ENCODE measurements at places on chromosomes 6 and 20. TPM values are rescaled to one million over a fixed set of nuclear protein-coding genes. Genes with fewer than 3 reads are reported as not detected.

- no peak overlapping the region for H3K27ac ChIP-seq
- H3K4me1 ChIP-seq: peaks cover 11% of the 10 kb centered on the region
- no peaks in the 10 kb centered on the region for H3K27me3 ChIP-seq
- no peak overlapping the region for H3K4me3 ChIP-seq
Measured at GRCh38 chr20:13546497-13547131, 92.1 kb downstream of the TASP1 start.

The FLRT3 gene
- 5.6 TPM for total RNA-seq

GRCh38 chr6:73382462-73383113 is 12.0 kb upstream of the DDX43 start:
- H3K36me3 ChIP-seq: no peaks in the 10 kb centered on the region
- H3K27me3 ChIP-seq: no peaks in the 10 kb centered on the region
- H3K4me1 ChIP-seq: no peaks in the 10 kb centered on the region
- H3K27ac ChIP-seq: no peak overlapping the region
- no peak overlapping the region for H3K4me3 ChIP-seq

The CD109 gene
- 23.2 TPM for total RNA-seq

The TFAP2D gene
- not detected for total RNA-seq

- H3K36me3 ChIP-seq: peaks cover 7% of the 10 kb centered on the region
- peaks cover 28% of the 10 kb centered on the region for H3K4me1 ChIP-seq
- H3K27ac ChIP-seq: no peak overlapping the region
- H3K27me3 ChIP-seq: no peaks in the 10 kb centered on the region
- no peak for DNase-seq
- H3K4me3 ChIP-seq: no peak overlapping the region
Measured at GRCh38 chr20:32387252-32387651, 29.1 kb downstream of the ASXL1 start.

The PACSIN1 gene
- total RNA-seq: 0.68 TPM

GRCh38 chr20:62342910-62343309 is 24.2 kb downstream of the LAMA5 start:
- no peak overlapping the region for H3K4me3 ChIP-seq
- DNase-seq: no peak
- peak overlapping the region; percentile 63 for H3K27ac ChIP-seq
- no peaks in the 10 kb centered on the region for H3K4me1 ChIP-seq

DNA sequence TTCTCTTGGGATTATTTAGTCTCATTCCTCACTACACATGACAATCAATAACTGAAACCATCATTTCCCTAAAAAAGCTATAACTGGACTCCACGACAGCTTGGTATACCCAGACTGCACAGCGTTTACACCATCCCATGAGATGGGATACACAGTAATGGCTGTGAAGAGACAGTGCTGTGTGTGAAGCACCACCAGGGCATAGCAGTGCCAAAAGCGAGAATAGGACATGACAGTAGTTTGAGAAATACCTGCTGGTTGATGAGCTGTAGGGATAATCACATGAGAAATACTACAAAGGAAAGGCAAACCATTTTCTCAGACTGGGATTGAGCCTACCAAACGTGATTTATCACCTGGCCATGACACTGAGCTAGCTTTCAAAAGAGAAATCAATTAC is 22.4 kb upstream of the LYRM2 start:
- no peak overlapping the region for H3K27ac ChIP-seq
- no peaks in the 10 kb centered on the region for H3K27me3 ChIP-seq
- peaks cover 98% of the 10 kb centered on the region for H3K36me3 ChIP-seq
- no peaks in the 10 kb centered on the region for H3K4me1 ChIP-seq

The MTCH1 gene
- total RNA-seq: 192 TPM

The C6orf136 gene
- total RNA-seq: 9.1 TPM

- no peaks in the 10 kb centered on the region for H3K27me3 ChIP-seq
- no peak overlapping the region for H3K4me3 ChIP-seq
- no peaks in the 10 kb centered on the region for H3K4me1 ChIP-seq
Measured at GRCh38 chr6:159134701-159135364, 34.4 kb upstream of the FNDC1 start.

DNA sequence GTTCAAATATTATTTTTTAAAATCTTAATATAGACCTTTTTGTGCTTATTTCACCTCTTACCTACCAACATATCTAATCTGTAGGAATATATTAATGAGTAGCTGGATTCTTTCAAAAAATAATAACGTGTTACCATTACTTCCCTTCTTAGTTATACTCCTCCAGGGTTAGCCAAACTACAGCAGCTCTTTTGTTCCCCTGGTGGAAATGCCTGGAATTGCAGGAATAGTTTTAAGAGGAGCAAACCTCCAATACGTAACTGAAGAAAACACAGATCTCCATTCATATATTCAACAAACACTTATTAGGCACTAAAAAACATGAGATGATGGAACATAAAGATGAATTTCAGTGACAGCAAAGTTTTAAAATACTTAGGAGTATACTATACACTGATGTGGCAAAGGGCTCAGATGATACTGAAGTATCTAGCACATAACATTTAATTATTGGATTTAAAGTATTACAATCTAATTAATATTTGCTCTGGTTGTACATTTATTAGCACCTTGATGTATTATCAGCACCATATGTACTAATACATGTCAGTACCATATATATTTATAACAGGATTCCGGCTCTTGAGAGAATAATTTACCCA is 78.3 kb downstream of the TBX18 start:
- H3K27ac ChIP-seq: no peak overlapping the region
- H3K27me3 ChIP-seq: no peaks in the 10 kb centered on the region
- DNase-seq: no peak
- no peak overlapping the region for H3K4me3 ChIP-seq
- no peaks in the 10 kb centered on the region for H3K36me3 ChIP-seq

DNA sequence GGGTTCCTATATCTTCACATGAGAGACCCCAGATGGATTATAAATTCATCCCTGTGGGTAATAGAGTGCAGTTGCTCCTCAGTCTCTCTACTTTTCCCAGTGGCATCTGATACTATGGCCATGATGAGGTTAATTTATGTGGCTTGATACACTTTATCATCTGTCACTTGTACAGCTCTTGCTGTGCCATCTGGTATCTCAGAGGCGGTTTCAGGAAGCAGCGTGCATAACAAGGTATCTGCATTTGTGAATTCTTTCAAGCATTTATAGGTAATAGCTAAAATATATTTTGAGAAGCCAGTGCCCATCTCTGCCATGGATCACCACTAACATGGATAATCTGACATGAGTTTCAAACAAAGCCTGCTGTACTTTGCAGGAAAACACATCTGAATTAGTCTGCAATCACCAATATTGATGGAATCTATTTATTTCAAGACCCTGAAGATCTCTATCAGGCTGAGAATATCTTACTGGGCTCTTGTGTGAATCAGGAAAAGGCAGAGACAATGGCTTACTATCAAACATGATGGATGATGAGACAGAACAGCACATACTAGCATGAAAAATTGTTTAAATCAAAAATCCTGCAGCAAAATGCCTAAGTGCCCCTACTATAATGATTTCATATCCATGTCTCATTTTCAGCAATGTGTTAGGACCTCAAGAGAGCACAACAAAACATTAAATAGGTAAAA is 548.7 kb upstream of the MAP3K7 start:
- no peak overlapping the region for H3K27ac ChIP-seq
- H3K36me3 ChIP-seq: no peaks in the 10 kb centered on the region
- no peak overlapping the region for H3K4me3 ChIP-seq
- H3K4me1 ChIP-seq: peaks cover 7% of the 10 kb centered on the region

The LPA gene
- total RNA-seq: not detected

DNA sequence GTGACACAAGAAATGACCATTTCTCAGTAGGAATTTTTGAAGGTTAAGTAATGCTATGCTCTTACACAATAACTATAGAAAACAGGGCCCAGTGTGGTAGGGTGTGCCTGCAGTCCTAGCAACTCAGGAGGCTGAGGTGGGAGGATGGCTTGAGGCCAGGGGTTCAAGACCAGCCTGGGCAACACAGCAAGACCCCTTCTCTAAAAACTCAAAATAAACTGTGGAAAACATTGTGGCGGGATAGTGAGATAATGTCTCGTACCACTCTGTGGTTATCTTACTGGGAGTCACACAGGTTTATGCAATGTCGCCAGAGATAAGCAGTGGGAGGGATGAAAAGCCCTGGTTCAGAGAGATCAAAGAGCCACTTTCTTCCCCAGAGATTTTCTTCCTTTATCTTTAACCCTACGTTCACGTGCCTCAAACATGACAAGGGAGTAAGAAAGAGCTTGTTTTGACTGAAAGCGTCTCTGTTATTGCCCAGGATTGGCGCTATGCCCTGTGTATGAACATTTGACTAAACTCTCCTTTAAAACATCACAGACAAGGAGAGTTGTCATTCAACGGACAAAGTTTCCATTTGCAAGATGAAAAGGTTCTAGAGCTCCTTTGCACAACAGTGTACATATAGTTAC is 13.9 kb downstream of the GCM1 start:
- H3K4me3 ChIP-seq: no peak overlapping the region
- DNase-seq: no peak
- no peaks in the 10 kb centered on the region for H3K27me3 ChIP-seq
- peaks cover 4% of the 10 kb centered on the region for H3K4me1 ChIP-seq
- H3K27ac ChIP-seq: no peak overlapping the region
- H3K36me3 ChIP-seq: no peaks in the 10 kb centered on the region

The PRL gene
- not detected for total RNA-seq

The VWA7 gene
- total RNA-seq: not detected

DNA sequence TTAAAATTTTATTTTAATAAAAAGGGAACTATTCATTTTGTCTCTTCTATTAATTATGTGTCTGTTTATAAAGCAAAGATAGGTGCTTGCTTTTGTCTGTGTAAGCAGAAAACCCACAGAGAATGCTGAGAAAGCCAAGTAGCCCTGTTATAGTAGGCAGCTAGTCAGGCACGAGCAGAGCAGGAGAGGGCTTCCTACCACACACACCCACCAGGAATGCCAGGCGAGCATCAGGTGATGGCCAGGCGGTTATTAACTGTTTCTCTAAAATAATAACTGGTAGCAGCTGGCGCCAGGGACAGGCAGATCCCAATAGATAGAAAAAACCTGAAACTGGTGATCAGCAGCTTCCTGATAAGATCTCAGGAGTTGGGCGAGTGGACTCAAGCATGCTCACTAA is 15.7 kb downstream of the C6orf15 start:
- no peaks in the 10 kb centered on the region for H3K27me3 ChIP-seq
- H3K4me3 ChIP-seq: no peak overlapping the region
- H3K36me3 ChIP-seq: no peaks in the 10 kb centered on the region
- no peak for DNase-seq

DNA sequence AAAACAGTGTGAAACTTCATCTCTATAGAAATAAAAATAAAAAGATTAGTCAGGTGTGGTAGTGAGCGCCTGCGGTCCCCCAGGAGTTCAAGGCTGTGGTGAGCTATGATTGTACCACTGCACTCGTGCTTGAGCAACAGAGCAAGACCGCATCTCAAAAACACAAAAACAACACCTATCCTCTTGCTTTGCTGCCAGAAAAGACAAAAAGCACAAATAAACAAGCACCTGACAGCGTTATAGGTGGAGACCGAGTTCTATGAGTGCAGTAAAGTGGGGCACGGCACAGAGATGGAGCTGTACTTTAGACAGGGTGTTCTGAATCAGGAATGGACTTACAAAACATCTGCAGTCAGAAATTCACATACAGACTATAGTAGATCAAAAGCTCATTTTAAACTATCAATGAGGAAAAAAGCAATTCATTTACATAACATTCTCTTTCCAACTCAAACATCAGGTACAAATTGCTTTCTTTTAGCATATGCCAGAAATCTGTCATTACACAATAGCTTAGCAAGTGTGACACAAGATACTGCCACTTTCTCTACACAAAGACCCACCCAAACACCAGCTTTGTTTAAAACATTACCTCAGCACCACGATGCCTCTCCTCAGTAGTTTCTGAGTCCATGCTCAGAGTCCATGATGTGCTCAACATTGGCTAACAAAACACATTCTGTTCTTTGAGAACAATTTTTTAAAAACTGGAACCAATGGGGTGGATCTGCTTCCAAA is 10.1 kb downstream of the EZR start:
- H3K4me3 ChIP-seq: no peak overlapping the region
- H3K27ac ChIP-seq: no peak overlapping the region
- peaks cover 5% of the 10 kb centered on the region for H3K36me3 ChIP-seq
- DNase-seq: no peak
- no peaks in the 10 kb centered on the region for H3K27me3 ChIP-seq

The TNFRSF6B gene
- total RNA-seq: 45.5 TPM

- no peak for DNase-seq
- peaks cover under 1% of the 10 kb centered on the region for H3K36me3 ChIP-seq
- no peak overlapping the region for H3K4me3 ChIP-seq
- peaks cover 12% of the 10 kb centered on the region for H3K4me1 ChIP-seq
- no peaks in the 10 kb centered on the region for H3K27me3 ChIP-seq
Measured at GRCh38 chr20:25327521-25328235, 63.0 kb downstream of the ABHD12 start.

GRCh38 chr6:135921188-135921587 is 69.7 kb downstream of the PDE7B start:
- peaks cover 5% of the 10 kb centered on the region for H3K27me3 ChIP-seq
- no peak for DNase-seq
- H3K4me3 ChIP-seq: no peak overlapping the region
- peaks cover 29% of the 10 kb centered on the region for H3K4me1 ChIP-seq
- H3K36me3 ChIP-seq: no peaks in the 10 kb centered on the region

DNA sequence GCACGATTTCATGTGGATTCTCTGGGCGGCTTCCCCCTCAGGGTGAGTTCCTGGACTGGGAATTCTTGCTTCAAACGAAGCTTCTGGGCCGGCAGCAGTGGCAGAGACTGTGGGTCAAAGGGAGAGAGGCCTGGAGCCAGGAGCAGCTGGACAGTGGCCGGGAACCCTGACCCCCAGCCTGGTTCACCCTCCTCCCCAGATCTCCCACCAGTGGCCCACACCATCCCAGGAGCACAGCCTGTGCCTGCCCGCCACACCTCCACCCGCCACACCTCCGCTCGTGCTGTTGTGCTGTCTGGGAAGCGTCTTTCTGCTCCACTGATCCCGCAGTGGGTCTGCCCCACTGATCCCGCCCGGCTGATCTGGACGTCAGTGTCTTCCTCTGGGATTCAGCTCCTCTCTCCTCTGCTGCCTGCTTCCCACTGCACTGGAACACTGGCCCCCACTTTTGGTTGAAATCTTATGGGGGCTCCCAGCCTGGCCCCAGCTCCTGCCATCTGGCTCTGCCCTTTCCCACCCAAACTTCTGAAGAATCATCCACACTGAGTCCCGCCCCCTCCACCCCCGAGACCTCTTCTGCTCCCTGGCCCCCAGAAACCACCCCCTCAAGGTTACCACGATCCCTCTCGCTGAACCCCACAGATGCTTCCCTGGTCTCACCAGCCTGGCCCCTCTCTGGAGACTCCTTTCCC is 9.8 kb downstream of the ZBP1 start:
- H3K27me3 ChIP-seq: no peaks in the 10 kb centered on the region
- no peaks in the 10 kb centered on the region for H3K36me3 ChIP-seq
- no peaks in the 10 kb centered on the region for H3K4me1 ChIP-seq
- no peak overlapping the region for H3K4me3 ChIP-seq

DNA sequence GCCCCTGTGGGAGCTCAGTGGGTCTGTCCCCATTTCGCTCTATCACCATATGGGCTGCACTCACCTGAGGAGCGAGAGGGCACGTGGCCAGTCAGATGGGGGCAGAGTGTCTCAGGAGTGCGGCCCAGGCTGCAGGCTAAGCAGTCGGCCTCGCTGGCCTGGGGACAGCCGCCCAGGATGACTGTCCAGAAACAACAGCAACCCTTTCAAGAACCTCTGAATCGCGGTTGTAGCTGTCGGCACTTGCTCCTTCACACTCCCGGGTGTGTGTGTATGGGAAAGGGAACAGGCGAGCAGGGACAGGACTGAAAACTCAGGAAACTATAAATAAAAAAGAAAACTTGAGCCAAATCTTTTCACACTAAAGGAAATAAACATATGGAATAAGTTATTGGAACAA is 63.1 kb downstream of the TFAP2A start:
- no peaks in the 10 kb centered on the region for H3K4me1 ChIP-seq

Data from sigmoid colon (tissue), 7 donors.